ENCODE measurements at places on chromosomes 13 and 19.

DNA sequence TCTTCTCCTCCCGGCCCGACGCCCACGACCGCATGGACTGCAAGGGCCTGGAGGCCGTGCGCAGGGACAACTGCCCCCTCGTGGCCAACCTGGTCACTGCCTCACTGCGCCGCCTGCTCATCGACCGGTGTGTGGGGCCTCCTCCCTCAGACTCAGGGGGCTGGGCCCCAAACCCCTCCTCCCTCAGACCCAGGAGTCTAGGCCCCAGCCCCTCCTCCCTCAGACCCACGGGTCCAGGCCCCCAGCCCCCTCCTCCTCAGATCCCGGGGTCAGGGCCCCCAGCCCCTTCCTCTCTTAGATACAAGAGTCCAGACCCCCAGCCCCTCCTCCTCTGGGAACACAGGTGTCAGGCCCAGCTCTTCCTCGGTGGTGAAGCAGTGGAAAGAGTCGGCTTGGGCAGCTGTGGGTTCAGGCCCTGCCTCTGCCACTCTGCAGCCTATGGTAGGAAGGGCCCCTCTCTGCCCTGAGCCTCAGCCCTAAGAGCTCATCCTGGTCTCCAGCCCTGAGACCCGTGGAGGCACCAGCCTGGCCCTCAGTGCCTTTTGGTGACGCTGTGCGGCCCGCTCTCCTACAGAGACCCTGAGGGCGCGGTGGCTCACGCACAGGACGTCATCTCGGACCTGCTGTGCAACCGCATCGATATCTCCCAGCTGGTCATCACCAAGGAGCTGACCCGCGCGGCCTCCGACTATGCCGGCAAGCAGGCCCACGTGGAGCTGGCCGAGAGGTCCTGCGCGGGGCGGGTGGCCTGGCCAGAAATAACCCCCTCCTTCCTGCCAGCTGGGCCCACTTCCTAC is 3.7 kb upstream of the SPIB start:
- no peak for DNase-seq

GRCh38 chr19:46288896-46289588 is 7.8 kb upstream of the HIF3A start:
- peak; percentile 61 for DNase-seq

DNA sequence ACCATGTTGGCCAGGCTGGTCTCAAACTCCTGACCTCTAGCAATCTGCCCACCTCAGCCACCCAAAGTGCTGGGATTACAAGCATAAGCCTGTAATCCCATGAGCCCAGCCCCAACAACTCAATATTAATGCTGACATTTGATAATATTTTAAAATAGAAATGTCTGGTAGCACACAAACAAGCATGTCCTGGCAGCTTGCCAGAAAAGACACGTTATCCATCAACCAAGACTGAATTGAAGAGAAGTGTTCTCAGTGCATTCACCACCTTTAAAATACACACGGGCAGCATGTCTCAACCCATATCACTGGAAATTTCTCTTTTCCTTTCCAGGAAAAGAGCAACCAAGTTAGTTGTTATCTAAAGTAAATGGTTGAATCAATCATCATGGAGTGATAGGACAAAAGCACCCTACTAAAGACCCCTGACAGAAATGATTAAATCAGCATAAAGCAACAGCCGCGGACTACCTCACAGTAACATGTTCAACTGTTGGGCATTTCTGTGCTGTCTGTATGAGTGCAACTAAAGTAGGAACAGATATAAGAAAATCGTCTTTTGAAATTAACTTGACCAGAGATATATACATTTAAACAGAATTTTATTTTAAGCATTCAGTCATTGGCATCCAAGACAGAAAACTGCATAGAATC is 25.0 kb downstream of the LHFPL6 start:
- DNase-seq, result no peak

GRCh38 chr13:93727211-93728141 is 500.9 kb downstream of the GPC6 start:
- no peak for DNase-seq

- DNase-seq, result no peak
Measured at GRCh38 chr19:6233827-6234511, 45.8 kb downstream of the MLLT1 start.

- DNase-seq, result no peak
Measured at GRCh38 chr13:112910616-112911280, 58.3 kb upstream of the MCF2L start.

DNA sequence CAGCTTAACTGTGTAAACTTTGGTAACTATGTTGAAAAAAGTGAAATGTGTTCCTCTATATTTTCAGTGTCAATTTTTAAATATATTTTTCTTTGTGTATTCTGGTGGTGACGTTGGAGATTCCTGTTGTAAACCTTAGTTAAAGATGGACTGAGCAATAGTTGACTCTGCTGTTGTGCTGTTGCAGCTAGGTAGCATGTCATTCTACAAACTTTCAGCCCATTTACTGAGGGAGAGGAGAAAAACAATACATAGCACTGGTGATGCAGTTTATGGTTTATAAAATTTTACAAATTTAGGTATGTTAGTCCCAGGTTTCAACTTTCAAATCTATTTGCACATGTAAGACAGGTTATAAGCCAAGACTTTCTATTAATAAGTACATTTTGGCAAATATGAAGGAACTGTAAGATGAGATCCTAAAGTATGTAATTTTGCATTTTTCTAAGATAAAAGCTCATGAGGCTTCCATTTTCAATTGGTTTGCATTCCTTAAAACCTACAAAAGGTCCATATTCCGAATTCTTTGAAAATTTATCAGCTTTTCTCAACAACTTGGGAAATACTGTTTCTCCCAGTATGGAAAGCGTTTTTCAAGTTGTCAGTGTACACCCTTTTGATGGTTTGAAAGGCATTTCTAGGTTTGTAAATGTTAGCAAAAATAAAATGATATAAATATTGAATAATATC is 1.5 kb downstream of the NDFIP2 start:
- no peak for DNase-seq

GRCh38 chr19:42606660-42607351 is 12.1 kb upstream of the CEACAM8 start:
- DNase-seq, result peak; percentile 40

- DNase-seq, result no peak
Measured at GRCh38 chr19:42295831-42296525, 6.0 kb upstream of the PRR19 start.

GRCh38 chr13:28620011-28620830 is 38.7 kb upstream of the POMP start:
- no peak for DNase-seq

DNA sequence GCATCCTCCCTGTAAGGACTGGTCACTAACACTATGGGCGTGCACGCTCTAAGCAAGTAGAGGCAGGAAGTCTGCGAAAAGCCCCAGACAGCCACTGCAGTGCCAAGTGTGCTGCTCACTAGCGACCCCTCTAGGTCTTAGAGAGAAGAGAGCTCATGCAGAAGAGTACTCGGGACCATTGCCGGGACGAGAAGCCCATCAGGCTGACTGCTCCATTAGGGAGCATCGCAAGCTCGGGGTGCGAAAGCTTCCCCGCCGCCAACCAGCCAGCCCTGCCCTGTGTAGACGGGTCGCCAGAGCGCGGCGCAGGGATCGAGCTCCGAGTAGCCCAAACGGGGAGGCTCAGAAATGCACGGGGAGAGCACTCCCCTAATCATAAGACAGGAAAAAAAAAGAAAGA is 16.6 kb downstream of the POU4F1 start:
- no peak for DNase-seq

DNA sequence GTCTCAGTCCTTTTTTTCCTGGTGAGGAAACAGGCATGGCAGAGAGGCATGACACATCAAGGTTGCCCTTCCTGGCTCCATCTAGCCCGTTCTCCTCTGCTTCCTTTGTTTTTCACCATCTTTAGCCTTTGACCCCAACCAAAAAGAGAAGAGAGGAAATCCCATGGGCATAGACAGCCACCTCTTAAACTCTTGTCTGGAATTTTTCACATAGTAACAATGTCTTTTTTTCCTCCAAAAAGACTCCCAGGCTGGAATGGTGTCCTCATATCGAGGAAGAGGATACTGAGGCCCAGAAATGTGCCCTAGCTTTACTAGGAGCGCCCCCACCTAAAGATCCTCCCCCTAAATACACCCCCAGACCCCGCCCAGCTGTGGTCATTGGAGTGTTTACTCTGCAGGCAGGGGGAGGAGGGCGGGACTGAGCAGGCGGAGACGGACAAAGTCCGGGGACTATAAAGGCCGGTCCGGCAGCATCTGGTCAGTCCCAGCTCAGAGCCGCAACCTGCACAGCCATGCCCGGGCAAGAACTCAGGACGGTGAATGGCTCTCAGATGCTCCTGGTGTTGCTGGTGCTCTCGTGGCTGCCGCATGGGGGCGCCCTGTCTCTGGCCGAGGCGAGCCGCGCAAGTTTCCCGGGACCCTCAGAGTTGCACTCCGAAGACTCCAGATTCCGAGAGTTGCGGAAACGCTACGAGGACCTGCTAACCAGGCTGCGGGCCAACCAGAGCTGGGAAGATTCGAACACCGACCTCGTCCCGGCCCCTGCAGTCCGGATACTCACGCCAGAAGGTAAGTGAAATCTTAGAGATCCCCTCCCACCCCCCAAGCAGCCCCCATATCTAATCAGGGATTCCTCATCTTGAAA is at the start of gene GDF15:
Gene GDF15 (plus strand): TSS at position 484 of the 868 bp plus-strand sequence. CDS start 32 bp downstream, at position 516.
- no peak for DNase-seq

DNA sequence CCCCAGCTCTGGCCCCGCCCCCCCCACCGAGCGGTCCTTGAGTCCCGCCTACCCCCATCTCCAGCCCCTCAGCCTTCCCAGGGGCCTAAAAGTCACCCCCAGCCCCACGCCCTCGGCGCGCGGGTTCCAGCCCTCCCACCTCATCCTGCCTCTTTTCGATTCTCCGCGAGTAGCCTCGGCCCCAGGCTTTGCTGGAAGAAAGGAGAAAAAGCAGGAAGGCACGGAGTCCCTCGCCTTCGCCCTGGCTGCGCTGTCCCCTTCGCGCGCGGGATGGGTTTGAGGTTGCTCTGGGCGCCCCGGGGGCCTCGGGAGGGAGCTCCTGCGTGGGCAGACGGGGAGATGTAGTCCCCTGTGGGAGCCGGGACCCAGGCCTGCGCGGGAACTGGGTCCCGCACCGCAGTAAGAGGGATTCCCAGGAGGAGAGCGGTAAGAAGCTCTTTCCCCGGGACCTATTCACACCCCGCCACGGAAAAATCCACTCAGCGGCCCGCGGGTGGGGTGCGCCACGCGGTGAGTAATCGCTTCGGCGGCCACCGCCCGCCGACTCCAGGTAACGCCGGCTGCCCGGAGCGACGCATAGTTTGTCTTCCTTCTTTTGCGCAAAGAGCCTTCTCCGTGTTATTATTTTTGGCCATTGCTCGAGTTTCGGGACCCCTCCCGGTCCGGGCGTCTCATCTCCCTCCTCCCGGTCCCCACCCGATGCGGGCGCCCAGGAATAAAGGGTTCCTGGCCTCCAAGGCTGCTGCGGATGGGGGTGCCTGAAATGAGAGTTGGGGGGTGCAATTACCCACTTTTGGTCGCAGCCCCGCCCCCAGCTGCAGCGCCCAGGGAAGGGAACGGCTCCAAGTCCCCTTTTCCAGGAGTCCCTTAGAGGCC is 865 bp upstream of the CRLF1 start:
- no peak for DNase-seq

GRCh38 chr13:22009500-22009899 is 338.6 kb downstream of the FGF9 start:
- no peak for DNase-seq

- peak; percentile 46 for DNase-seq
Measured at GRCh38 chr19:48806518-48806817, 4.4 kb downstream of the BCAT2 start.

DNA sequence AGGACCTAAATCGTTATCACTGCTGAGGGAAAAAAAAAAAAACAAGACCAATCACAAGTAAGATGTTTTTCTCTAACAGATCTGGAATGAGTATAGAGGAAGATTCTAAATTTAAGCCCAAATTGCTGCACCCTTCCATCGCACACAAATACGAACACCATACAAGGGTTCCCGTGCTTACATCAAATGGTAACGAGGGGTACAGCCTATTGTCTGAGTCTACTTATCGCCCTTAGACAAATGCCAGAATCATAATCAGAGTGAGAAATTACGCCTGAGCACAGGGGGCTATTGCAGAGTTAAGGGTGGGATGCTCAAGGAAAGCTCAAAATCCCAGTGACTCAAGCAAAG is 603 bp downstream of the ZC3H13 start:
- no peak for DNase-seq

- no peak for DNase-seq
Measured at GRCh38 chr13:60629158-60629557, 232.1 kb downstream of the TDRD3 start.

Measured in SW 1271 (cell line).